ENCODE measurements at places on chromosomes 4 and X.

DNA sequence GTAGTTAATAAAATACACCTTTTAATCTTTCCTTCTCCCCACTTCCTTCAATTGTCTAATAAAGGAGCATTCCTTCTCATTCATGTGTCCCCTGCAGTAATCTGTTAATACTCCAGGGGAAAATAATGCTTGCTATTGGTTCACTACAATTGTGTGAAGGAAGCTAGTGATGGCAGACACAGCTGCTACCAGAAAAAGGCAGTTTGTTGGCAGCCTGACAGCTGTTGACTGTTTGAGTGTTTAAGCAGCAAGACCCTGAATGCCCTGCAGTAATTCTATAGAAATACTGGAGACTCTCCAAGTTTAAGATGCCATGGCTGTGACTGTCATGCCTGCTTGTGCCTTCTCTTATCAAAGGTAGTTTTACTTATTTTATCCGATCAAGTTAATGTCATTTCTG, 359.5 kb downstream of the C4orf33 start:
- DNase-seq = peak; percentile 92

DNA sequence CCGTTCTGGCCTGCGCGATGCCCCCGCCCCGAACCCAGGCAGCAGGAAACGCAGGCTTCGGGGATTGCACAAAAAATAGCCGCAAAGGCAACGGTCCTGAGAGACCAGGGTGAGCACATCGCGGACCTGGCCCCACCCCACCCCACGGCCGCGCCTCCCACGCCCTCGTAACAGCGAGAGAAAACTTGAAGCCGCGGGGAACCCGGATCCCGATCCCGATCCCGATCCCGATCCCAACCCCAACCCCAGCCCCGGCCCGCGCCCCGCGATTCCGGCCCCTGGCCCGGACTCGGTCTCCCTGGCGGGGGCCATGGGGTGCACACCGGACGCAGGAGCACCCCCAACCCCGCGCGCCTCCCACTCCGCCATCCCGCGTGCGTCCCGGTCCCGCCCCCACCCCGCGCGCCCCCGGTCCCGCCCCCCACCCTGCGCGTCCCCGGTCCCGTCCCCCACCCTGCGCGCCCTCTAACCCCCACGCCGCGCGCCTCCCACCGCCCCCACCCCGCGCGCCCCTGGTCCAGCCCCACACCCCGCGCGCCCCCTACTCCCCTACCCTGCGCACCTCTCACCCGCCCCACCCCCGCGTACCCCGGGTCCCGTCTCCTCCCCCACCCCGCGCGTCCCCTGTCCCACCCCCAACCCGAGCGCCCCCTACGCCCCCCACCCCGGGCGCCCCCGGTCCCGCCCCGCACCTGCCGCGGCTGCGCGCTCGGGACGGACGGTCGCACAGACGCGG, 29.0 kb downstream of the NOP14 start:
- no peak for DNase-seq

DNA sequence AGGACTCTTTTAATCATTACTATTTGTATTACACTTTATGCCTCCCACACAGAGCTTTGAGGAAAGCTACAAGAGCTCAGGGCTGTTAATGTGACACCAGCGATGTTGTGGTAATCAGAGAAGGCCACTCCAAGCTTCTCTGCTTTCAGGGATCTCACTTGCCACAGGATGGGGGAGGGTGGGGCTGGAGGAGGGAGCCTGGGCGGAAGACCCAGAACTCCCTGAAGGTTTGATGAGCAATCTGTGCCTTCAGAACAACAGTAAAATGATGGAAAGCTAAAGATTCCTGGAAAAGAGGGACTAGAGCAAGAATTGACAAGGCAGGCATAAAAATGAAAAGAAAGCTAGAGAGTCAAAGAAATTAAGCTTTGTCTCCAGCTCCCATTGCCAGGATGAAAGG, 75.6 kb downstream of the MAML3 start:
- DNase-seq = no peak

DNA sequence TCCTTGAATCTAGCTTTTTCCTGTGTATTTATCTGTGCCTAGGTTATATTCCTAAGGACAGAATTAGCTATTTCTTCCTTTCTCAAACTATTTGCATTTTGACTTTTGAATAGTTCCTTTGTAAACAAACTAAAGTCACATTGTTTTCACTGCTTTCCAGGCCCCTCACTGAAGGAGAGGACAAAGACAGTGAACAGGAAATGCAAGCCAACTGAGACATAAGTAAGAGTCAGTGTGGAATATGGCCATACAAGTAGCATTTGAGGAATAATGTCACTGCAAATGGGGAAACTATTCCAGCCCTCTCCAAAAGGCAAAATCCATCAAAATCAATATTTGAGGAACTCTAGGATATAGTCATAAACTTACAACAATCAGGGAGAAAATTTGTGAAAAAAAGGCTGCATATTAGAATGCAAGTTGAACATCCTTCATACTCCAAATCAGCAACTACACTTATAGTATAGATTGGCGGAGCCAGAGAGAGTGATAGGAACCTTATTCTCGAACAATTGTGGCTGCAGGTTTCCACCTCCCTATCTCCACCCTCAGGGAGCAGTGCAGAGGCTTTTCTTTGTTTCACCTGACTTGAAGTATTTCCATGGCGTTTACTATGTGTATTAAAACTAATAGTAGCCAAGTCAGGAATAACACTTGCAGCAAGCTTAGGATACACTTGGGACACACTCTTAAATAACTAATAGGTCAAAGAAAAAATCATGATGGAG, 1110.4 kb upstream of the ADGRL3 start:
- no peak for DNase-seq

DNA sequence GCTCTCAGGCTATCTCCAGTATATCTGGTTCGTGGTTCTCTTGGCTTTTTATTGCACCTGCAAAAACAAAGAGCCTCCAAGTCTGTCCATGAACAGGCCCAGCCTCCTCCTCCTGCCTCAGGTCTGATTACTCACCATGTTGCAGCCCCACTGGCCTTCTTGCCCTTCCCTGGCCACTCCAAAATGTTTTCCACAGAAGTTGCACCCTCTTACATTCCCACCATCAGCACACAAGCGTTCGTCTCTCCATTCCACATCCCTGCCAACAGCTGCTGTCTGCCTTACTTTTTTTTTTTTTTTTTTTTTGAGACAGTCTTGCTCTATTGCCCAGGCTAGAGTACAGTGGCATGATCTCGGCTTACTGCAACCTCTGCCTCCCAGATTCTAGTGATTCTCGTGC, 86.7 kb downstream of the RFC1 start:
- DNase-seq = no peak

- DNase-seq = no peak
Observed at GRCh38 chr4:40438384-40439026, 103.4 kb downstream of the CHRNA9 start.

- peak; percentile 7 for DNase-seq
Observed at GRCh38 chr4:179268791-179269190, 1826.6 kb upstream of the AGA start.

GRCh38 chr4:38560340-38560739, 103.7 kb upstream of the KLF3 start:
- no peak for DNase-seq

DNA sequence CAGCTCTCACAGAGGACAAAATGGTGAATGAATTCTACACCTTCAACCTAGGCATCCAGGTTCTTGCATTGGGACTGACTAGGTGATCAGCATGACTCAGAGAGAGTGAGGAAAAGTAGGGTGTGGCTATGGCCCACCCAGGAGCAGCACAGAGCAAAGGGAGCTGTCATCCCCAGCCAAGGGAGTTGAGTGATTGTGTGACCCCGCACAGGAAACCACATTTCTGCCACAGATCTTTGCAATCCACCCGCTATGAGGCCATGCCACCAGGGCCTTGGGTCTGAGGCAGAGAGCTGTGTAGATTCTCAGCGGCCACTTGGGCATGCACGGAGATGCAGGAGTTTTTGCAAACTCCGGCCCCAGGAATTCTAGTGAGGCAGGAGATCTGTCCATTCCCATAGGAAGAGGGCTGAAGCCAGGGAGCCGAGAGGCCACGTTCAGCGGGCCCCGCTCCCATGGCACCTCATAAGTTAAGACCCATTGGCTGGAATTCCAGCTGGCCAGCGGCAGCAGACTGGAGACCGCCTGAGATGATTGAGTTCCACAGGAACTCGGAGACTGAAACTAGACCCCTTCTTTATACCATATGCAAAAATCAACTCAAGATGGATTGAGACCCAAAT, 75.9 kb downstream of the NAA11 start:
- DNase-seq = no peak

DNA sequence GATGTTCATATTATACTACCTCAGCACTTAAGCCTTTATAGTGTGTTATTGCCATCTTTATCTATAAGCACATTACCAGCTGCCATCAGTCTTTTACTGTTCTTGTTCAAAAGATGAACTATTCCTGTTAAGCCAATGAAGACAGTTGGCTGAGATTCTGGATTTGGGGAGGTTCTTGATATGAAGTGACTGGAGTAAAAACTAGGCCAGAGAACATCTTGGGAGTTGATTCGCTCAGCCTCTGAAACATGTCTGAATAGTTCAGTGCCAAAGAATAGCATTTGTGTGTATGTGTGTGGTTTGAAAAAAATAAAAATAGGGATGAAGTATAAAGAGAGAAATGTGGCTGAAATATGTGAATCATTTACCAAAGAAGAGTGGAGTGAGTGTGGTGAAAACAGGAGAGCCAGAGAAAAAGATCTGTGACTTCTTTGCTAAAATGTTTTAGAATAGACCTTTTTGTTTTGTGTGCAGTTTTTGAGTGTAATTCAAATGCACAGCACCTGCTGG, 15.2 kb downstream of the EXOC1 start:
- DNase-seq = no peak

GRCh38 chr4:139214039-139214534, 37.1 kb upstream of the ELF2 start:
- DNase-seq = no peak

DNA sequence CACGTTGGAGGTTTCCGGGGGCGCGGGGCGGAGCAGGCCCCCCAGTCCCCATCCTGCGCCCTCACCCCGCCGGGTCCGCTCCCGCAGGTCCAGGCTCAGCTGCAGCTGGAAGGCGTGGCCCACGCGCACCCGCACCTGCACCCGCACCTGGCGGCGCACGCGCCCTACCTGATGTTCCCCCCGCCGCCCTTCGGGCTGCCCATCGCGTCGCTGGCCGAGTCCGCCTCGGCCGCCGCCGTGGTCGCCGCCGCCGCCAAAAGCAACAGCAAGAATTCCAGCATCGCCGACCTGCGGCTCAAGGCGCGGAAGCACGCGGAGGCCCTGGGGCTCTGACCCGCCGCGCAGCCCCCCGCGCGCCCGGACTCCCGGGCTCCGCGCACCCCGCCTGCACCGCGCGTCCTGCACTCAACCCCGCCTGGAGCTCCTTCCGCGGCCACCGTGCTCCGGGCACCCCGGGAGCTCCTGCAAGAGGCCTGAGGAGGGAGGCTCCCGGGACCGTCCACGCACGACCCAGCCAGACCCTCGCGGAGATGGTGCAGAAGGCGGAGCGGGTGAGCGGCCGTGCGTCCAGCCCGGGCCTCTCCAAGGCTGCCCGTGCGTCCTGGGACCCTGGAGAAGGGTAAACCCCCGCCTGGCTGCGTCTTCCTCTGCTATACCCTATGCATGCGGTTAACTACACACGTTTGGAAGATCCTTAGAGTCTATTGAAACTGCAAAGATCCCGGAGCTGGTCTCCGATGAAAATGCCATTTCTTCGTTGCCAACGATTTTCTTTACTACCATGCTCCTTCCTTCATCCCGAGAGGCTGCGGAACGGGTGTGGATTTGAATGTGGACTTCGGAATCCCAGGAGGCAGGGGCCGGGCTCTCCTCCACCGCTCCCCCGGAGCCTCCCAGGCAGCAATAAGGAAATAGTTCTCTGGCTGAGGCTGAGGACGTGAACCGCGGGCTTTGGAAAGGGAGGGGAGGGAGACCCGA, 14.0 kb downstream of the SHOX start:
- DNase-seq = no peak

GRCh38 chr4:184357772-184358171, 116.6 kb downstream of the IRF2 start:
- no peak for DNase-seq

DNA sequence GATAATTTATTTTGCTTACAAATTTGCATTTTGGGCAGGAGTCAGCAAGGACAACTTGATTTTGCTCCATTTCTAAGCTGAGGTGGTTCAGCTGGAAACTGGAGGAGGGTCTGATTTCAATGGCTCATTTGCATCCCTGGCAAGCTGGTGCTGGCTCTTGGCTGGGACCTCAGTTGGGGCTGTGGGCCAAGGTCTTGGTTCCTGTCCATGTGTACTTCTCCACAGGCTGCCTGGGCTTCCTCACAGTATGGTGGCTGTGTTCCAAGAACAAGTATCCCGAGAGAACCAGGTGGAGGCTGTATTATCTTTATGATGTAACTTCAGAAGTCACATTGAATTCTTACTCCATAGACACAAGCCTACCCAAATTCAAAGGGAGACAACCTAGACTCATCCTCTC, 77.0 kb upstream of the STX18 start:
- peak; percentile 46 for DNase-seq

DNA sequence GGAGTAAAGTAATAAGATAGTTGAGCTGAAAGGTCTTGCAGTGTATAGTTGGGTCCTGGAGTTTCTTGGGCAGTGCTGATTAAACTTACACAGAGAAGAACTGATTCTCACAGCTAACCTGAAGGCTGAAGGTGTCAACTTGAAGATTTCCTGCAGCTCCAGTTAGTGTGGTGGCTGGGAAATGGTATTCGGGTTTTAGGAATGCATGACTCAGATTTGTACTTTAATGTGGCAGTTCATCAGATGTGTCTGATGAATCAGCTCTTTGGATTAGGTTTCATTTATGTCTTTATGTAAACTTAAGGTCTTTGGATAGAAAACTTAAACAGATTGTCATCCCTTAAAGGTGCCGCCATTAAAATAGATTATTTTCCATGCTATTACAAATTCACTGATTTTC, 200.0 kb downstream of the IL1RAPL1 start:
- DNase-seq = no peak

- DNase-seq = no peak
Observed at GRCh38 chrX:19557822-19558221, 42.5 kb upstream of the MAP3K15 start.

DNA sequence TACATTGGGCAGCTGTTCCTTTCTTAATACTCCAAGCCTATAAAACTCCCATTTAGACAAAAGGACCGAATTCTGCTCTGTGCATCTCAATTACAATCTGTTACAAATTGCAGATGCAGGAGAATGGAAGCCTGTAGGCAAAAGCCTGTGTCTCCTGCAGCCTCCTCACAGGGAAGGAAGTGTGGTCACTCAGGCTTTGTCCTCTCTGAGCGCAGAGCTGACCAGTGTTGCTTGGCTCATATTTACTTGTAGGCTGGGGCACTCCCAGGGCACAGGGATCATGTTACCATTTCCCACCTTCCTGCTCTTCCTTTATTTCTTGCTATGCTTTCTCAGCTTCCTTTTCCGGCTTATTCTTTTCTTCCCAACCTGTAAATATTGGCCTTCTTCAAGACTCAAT, 15.7 kb downstream of the SUPT20HL2 start:
- DNase-seq = peak; percentile 34

All from spinal cord (tissue), 10 donors.